ENCODE measurements at places on chromosomes 3 and 15.

DNA sequence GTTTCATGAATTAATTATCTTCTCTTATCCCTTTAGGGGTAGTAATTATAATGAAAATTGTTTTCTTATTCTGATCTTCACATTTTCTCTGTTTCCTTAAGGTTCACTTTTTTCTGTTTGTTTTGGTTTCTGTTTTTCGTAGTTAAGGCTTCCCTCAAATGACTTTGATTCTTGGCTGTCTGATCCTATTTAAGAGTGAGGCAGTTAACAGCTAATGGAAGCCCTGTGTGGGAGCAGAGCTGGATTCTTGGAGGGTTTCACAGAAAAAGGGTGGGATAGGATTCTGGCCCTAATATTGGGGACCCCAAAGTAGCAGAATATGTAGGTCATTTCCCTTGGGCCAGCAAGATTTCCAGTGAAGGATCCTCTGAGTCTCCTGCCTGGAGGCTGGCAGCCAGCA lies 6.8 kb upstream of the AMOTL2 start:
- no peak for DNase-seq

DNA sequence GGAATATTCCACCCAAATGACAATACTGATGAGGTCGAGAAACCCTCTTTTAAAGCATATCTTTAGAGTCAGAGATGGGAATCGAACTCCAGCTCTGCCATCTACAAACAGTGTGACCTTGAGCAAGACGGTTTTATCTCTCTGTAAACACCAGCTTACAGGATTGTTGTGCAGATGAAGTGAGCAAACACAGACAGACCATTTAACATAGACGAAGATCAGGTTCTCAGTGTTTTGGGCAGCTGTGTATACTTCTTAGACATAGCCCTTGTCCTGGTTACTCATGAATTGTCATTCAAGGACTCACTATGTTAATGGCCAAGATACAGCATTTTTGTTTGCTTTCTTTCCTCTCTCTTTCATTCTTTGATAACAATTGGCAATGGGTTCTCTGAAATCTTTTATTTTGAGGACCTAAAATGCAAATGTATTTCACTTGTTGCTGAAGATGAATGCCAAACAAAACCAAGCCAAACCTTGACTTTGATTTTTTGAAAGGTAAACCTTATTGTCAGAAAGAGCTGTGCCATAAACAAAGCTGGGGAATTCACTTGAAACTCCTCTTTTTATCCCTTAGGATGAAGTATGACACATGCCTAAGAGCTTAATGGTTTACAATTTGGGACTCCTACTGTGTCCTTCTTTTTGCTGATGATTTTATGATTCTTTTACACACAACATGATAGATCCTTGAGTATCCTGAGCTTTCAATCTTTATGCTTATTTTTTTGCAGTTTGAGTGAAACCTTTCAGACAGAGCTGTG lies 250.0 kb upstream of the PDZRN3 start:
- DNase-seq = no peak

- no peak for DNase-seq
These were observed 241.9 kb downstream of the NTRK3 start for GRCh38 chr15:88014454-88015160.

DNA sequence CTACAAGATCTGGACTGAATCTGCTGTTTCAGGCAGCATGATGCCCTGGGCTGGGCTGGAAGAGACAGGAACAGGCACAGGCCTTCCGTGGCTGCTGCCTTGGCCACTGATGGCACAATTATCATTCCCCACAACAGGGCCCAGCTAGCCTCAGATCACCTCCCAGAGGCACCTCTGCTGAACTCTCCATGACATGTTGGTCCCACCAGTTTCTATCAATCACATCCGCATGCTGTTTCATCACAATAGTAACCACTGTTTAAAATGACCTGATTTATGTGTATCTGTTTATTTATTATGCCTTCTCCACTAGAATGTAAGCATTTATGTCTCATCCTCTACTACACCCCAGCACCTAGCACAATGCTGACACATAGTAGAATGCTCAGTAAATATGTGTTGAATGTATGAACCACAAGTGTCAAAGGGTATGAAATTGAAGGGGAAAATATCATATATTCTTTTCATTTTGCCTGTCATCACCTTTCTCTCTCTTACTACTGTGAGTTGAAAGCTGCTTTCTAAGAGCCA lies 32.7 kb upstream of the ZBTB38 start:
- no peak for DNase-seq

GRCh38 chr3:70980646-70981170 lies 602.8 kb downstream of the FOXP1 start:
- DNase-seq = no peak

DNA sequence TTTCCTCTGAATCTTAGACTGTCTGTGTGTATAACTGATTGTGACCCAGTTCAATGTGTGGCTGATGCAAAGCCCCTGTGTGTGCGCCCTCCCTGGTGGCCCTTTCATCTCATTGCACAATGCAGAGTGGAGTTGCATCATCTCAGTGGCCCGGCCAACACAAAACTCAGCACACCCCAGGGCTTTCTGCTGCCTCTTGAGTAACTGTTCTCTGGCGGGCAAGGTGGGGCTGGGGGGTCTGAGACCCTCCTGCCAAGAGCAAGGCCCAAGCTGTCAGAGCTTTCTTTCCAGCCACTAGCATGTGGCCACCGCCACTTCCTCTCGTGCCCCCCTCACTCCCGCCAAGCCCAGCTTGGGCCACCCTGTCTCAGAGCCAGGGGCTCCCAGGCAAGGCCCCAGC lies 80.7 kb upstream of the ALDH1L1 start:
- DNase-seq = no peak

DNA sequence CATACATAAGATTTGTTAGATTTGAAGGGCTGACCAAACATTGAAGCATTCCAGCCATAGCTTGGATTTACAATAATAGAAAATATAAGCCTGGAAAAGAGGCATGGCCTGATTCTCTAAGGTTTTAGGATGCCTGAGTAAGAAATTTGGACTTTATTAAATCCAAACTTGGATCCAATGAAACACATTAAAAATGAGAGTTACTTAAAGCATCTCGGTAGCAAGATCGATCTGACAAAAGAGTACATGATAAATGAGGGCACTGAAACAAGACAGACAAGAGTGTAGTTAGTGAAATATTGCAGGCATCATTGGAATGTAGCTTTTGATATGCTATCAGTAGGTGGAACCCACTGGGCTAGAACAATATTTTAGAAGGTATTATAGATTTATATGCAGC lies 855.7 kb upstream of the DPPA4 start:
- DNase-seq = no peak

DNA sequence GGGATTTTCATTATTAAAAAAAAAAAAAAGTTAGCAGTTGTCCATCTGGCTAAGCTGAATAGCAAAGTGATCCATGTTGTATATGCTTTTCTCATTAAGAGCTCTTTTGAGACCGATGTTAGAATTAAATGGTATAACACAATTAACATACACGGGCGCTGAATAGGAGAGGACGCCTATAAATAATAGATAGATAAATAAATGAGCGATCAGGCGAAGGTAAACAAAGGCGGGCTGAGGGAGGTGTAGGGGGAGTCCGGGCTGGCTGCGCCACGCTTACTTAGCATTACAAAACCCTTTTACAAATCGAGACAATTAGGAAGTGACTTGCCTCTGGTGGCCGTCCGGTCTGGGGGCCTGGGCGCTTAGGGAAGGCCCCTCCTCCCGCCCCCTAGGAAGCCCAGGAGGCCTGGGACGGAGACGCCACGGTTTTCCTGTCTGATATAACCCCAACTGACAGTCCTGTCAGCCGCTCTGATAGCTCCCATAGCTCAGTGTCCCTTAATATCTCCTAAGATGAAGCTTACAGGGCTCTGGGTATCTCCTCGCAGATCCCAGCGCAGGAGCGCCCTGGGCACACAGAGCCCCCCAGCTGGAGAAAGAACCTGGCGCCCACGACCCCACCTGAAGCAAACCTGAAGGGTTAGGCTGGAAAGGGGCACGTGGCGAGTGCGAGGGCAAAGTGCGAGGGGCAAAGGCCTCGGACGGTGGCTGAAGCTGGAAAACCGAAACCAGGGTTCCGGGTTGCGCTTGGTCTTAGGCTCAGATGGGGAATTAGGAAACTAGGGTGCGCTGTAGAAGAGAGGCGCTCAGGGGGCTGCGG lies 3.6 kb downstream of the SOX14 start:
- no peak for DNase-seq

DNA sequence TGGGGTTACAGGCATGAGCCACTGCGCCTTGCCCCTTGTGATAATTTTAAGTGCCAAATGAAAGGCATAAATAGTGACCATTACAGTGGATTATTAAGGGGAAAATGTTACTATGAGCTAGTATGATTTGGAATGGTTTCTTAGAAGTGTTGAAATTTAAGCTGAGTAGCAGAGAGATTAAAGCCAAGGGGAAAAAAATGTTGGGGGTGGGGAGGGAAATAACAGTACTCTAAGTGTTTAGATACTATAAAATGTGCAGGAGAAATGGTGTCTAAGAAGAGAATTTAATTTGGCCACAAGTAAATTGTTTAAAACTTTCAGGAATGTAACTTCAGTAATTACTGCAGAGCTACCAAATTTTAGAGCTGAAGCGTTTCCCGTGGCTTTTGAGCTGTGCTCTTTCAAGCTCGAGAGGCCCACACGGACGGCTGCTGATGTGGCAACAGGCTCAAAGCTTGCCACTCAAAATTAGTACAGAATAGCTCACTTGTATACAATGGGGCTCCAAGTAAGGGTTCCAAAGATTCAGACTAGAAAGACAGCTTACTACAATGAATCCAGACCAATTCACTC lies 23.9 kb upstream of the SLC12A8 start:
- no peak for DNase-seq

GRCh38 chr15:40091861-40092255 lies 16.8 kb downstream of the BMF start:
- DNase-seq = no peak

GRCh38 chr3:65596571-65597225 lies 442.0 kb downstream of the MAGI1 start:
- no peak for DNase-seq

GRCh38 chr15:85737061-85737460 lies 57.7 kb downstream of the KLHL25 start:
- no peak for DNase-seq

GRCh38 chr3:193890016-193890897 lies 245.7 kb upstream of the HES1 start:
- no peak for DNase-seq

DNA sequence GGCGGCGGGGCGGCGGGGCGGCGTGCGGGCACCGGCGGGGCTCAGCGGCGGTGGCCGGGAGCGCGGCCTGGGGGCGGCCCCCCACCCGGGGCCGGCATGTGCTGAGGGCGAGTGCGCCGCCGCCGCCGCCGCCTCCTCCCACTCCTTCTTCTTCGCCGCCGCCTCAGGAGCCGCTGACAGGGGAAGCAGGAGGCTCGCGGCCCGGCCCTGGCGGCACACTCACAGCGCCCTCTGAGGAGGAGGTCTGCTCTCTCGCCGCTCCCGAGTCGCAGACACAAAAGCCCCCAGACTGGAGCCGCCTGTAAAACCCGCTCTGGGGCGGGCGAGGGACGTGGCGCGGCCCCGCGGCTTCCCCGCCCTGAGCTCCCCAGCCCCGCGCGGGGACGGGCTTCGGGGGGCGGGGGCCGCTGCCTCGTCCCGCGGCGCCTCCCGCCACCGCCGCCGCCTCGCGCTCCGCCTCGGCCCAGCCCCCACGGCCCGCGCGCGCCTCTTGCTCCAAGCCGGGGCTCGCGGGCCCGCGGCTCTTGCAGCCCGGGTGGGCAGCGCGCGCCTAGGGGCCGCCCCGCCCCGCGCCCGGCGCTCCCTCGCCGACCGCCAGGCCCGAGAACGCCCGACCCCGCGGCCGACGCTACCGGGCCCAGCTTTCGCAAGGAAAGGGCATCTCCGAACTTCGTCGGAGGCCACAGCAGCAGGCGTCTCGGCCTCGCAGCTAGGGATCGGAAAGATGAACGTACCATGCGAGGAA lies at the start of gene PYGO1:
Gene PYGO1, minus strand, starts transcription at position 276 of the 745 bp plus-strand sequence. CDS start 462 bp downstream, outside the sequence.
- no peak for DNase-seq

GRCh38 chr3:58352626-58353025 lies 19.9 kb downstream of the PXK start:
- no peak for DNase-seq

GRCh38 chr15:55106155-55106554 lies 90.6 kb downstream of the RSL24D1 start:
- DNase-seq = no peak

DNA sequence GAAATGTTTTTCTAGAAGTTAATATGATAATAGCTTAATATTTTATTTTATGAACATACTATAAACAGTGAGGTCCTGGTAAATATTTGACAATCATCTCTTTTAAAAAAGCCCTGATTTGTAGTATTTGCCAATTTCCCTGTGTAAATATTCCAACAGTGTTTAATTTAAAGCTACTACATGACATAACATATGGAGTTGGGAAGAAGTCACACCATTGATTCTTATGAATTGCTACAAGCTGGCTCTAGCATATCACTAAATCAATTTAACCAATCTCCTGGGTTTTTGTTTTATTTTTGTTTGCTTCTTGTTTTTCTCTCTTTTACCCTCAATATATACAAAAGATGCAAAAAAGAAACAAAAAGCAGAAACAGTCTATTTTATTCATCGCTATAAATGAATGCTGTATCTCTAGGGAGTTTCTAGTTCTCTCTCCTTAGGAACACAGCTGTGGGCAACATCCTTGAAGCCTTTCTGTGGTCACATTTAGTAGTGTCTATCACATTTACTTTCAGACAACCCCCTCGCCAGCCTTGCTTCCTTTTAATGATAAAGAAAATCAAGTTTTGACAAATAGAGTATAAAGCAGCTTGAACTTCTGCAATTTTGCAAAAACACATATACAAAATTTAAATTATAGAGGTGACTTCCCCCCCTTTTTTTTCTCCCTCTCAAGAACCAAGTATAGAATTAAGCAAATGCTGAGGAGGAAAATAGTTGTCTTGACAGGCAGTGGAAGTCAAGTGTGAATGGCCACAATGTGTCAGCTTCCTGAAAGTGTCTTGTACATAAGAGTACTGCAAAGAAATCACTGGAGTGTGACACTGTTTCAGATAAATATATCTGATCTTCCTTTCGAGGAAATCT lies 21.4 kb downstream of the CCR1 start:
- DNase-seq = no peak

GRCh38 chr15:23472678-23473077 lies 25.6 kb upstream of the GOLGA6L2 start:
- no peak for DNase-seq

DNA sequence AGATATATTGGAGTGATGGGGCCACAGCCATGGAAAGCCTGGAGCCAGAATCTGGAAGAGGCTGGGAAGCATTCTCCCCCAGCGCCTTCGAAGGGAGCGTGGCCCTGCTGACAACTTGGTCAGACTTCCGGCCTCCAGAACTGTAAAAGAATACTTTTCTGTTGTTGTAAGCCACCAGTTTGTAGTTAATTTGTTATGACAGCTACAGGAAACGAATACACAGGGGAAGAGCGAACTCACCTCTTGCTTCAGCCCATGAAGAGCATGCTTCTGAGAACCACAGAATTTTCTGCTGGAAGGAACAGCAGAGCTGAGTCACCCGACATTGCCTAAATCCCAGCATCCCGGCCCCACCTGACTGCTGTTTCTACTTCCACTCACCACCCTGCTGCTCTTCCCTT lies 501.7 kb downstream of the SHQ1 start:
- DNase-seq = no peak
